NCI-H748 treated with DMSO at 0.1 percent for 48 hours (cell line): ENCODE measurements at places on chromosomes 1 and 21.

GRCh38 chr1:212034516-212035122 lies 738 bp downstream of the INTS7 start:
- DNase-seq, result no peak

DNA sequence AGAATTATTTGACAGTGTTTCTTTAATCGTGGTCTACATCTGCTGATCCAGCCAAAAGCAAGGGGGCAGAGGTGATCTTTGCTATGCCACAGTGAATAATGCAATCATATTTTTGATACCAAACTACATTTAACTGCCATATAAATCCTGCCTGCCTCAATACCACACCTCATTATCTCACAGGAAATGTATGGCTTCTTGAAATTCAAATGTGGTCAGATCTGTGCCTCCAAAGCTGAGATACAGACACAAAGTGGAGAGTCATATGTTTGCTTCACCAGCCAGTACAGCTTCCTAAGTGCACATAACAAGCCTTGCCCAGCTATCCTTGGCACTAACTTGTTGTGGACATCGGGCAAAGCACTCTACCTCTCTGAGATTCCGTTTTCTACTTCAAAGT lies 250.0 kb upstream of the NFIA start:
- DNase-seq, result no peak

- DNase-seq, result peak; percentile 9
These were observed 27.1 kb downstream of the KAZN start for GRCh38 chr1:14625572-14625971.

- DNase-seq, result no peak
These were observed 78.9 kb downstream of the CD46 start for GRCh38 chr1:207830788-207831187.

GRCh38 chr21:46203203-46203600 lies 18.9 kb upstream of the SPATC1L start:
- DNase-seq, result no peak

DNA sequence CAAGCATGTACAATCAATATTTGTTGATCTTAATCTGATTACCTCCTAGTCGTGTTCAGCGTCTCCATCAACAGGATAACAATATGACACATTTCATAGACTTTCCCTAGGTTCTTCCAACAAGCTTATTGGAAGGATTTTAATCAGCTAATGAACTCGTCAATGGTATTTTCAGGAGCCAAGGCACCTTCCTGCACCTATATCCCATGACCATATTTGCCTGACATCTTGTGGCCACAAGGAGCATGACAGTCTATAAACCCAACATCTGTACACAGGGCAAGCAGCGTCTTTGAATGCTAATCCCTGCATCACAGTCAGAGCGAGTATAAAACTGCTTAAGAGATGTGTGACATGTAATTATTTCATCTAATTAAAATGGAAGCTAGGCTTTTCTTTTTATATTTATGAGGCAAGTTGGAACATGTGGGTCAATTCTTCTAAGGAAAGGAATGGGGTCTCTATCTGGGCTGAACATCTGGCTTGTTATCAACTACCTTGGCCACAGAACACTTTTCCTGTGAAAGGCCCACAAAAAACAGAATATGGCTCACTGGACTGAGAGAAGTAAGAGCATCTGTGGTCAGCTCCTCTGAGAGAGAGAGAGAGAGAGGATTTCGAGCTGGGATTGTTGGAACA lies 388.8 kb downstream of the NTNG1 start:
- DNase-seq, result peak; percentile 48

DNA sequence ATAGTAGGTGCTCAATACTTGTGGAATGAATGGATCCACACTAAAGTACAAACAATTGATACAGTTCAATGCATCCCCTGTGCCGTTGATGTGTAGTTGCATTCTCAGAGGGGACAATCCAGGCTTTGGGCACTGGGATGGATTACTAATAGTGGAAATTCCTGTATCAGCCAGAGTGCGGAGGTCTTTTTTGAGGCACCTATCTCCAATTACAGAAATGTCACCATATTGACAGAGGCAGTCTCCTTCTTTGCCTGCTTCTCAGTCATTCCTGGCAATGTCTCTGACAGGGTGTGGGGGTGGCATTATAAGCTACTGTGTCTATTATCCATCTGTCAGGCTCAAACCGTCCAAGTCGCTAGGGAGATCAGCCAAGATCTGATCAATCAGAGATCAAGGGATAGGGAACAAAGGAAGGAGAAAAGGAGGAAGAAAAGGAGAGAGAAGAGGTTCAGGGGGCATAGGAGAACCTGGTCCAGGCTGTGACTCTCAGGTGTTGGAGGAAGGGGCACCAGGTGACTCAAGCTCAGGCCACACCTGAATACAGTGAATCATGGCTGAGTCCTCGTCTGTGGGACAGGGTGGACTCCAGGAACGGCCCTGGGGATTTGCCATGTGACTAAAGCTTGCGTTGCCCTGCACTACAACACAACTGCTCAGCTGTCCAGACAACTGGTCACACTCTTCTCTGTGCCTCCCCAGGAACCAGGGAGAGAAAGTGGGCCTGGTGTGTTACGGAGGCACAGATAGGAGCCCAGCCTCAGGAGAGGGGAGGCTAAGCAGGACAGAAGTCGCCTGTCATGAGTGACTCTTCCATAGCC lies 3.4 kb upstream of the LAMB3 start:
- no peak for DNase-seq

GRCh38 chr1:194252199-194252598 lies 1065.8 kb upstream of the B3GALT2 start:
- DNase-seq, result no peak
